Left lobe of liver (tissue), 2 donors: ENCODE measurements at places on chromosomes 5 and 9. TPM values are rescaled to one million over a fixed set of nuclear protein-coding genes. Genes with fewer than 3 reads are reported as not detected.
A peak's percentile ranks its signal among the peaks of the same experiment; 100 is the strongest.

DNA sequence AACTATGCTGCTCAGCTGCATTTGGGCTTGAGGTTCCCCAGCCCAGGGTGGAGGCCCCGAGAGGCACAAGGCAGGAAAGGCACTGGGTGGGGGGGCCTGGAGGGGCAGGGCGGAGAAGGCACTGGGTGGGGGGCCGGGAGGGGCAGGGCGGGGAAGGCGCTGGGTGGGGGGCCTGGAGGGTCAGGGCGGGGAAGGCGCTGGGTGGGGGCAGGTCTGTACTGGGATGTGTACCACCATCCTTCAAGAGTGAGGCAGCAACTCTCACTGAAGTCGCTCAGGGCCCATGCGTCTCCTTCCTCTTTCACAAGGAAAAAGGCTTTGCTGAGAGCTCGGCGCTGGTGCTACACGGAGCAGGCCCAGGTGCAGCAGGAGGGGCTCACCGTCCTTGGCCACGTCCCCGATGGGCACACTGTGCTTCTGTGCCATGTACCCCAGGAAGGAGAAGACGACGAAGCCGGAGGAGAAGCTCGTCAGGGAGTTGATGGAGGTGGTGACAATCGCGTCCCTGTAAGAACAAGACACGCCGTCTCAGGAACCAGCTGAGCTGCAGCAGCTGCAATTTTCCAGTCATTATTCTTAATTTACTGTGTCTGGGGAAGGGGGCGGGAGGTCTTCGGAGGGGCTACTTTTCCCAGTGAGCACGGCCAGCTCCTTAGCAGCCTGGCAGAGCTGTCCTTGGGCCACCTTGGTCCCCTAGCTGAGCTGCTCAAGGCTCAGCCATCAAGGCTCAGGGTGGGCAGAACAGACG, 30.8 kb downstream of the SLC6A3 start:
- no peak for DNase-seq

GRCh38 chr5:150659360-150660107, 1.5 kb upstream of the MYOZ3 start:
- peak; percentile 40 for DNase-seq

Gene IFNB1
- total RNA-seq, result not detected

- DNase-seq, result no peak
Measured at GRCh38 chr5:159658266-159658925, 257.9 kb upstream of the ADRA1B start.

- no peak for DNase-seq
Measured at GRCh38 chr9:130912932-130913598, 16.5 kb upstream of the QRFP start.
